ENCODE measurements at places on chromosomes 3 and 15. TPM values are rescaled to one million over a fixed set of nuclear protein-coding genes. Genes with fewer than 3 reads are reported as not detected.

DNA sequence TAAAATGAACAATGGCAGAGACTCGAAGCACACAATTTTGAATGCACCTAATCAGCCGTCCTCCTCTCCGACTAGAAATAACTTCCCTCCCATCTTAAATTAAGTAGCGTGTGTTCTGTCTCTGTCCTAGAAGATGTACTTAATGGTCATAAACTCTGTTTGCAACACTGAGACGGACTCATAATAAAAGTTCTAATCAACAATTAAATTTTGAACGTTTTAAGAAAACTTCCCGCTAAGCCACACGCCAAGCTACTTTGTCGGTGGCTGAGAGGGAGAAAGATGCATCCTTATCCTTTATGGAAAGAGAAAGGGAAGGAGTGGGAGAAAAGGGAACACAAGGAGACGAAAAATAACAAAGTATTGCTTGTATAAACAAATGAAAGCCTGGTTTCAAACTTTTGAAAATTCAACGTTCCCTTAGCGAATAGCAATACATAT lies 989 bp downstream of the GNB4 start:
- no peak for DNase-seq

The PAK2 gene
- 81.0 TPM for total RNA-seq

The SH2D7 gene
- total RNA-seq = not detected

The PLSCR5 gene
- total RNA-seq = not detected

The SPTBN5 gene
- 0.81 TPM for total RNA-seq

All from naive thymus-derived CD8-positive, alpha-beta T cell (primary cell).